Midbrain (tissue), 1 donor: ENCODE measurements at places on chromosomes 1 and 21.

GRCh38 chr1:67429011-67429527 lies 1.1 kb downstream of the SERBP1 start:
- DNase-seq: no peak

GRCh38 chr21:38949070-38949380 lies 143.3 kb downstream of the ETS2 start:
- no peak for DNase-seq

DNA sequence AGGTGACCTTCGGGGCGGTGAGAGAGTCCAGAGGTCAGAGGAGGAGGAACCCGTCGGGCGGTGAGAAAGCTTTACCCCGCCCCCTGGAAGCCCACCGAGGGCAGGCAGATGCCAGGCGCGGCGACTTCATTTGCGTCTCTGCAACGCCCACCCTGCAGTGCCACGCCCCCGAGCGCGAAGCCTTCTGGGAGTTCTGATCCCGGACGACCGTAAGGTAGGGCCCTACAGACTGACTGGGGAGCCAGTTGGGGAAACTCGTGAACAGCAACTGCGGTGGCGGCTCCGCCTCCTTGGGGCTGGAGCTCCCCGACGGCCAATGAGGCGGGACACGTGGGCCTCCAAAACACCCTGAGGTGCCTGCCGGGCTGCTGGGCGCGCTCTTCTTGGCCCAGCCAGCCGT lies 46.0 kb upstream of the EDARADD start:
- DNase-seq: no peak

GRCh38 chr1:8122160-8122476 lies 96.0 kb upstream of the ERRFI1 start:
- no peak for DNase-seq

DNA sequence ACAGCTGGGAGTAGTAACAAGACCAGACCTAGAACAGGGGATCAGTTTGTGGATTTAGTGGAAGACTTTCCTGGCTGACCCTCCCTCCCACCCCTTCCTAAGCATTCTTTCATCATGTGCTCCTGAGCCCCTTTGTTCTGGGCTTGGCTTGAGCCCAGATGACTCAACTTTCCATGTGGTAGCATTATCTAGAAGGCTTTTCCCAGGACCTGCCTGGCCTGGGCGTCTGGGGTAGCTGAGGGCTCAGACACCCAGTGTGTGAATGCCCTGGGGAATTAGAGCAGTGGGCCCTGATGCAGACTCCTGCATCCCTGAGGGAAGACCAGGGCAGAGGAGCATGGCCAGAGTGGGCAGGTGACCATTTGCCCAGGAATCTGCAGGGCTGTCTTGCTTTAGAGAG lies 44.1 kb upstream of the TSPAN2 start:
- no peak for DNase-seq

GRCh38 chr1:245589906-245590305 lies 435.1 kb downstream of the KIF26B start:
- no peak for DNase-seq

GRCh38 chr21:28516021-28516420 lies 476.7 kb downstream of the LTN1 start:
- DNase-seq: no peak

- no peak for DNase-seq
Observed at GRCh38 chr1:24966724-24967346, 36.8 kb upstream of the RUNX3 start.

DNA sequence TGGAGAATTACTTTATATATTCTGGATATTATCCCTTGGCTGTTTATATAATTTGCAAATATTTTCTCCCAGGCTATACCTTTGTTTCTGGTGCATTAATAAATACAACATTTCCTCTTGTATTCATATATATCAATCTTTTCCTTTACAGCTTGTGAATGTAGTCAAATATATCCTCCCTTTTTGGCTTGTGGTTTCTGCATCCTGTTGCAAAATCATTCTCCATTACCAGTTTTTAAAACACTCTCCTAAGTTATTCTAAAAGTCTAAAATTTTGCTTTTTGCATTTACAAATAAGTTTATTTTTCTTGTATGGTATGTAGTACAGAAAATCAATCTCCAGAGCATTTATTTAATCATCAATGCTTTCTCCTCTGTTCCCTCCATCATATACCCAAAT lies 909.4 kb downstream of the ADGRL2 start:
- DNase-seq: no peak

- DNase-seq: no peak
Observed at GRCh38 chr1:111733183-111733991, 5.8 kb downstream of the INKA2 start.

GRCh38 chr1:165485716-165486115 lies 40.8 kb upstream of the RXRG start:
- no peak for DNase-seq

DNA sequence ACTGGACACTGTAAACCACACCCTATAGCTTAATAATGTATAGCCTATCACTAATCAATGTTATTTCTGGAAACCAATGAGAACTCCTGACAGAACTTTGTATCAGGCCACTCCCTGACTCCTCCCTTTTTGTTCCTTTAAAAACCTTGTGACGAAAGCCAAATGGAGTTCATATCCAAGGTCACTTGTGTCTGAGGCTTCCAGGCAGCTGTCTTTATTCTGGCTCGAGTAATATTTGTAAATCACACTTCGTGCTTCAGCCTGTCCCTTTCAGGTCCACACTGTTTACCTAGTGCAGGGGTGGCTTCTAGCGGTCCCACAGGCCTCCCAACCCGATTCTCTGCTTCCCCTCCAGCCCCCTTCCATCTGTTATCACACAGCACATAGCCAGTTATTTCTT lies 16.2 kb upstream of the CAPN9 start:
- no peak for DNase-seq

- no peak for DNase-seq
Observed at GRCh38 chr1:201954263-201955008, 867 bp upstream of the TIMM17A start.

DNA sequence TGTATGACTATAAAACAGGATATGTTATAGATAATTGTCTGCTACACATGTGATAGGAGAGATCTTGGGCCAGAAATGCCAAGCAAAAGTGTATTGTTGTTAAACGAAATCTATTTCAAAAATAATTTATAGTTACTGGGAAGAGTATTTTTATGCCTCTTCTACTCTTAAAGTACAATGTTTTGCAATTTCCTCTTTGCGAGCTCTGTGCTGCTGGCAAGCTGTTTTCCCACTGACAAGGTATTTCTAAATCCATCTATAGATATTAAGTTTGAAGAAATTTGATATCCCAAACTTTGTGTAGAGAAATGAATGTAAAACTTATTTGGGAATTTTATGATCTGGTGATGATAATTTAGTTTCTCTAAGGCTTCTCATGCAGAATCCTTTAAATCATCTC lies 63.3 kb upstream of the PTGFR start:
- no peak for DNase-seq

GRCh38 chr1:222757646-222758268 lies 20.8 kb downstream of the FAM177B start:
- DNase-seq: no peak

DNA sequence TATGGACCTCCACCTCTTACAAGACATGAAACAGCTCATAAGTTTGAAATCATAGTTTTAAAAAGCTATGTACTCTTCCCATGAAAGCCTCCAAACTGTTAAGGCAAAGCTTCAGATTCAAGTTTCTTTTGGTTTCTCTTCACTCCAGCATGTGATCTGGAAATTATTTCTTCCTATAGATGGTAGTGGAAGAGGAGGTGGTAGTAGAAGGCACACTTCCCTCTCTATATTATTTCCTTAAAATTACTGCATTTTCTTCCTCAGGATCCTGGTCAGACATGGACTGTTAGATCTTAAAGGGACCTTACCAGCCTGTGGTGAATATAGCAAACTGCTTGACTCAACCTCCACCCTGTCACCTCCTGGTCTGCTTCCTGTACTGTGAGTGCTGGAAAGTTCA lies 31.9 kb downstream of the NHLH2 start:
- no peak for DNase-seq

DNA sequence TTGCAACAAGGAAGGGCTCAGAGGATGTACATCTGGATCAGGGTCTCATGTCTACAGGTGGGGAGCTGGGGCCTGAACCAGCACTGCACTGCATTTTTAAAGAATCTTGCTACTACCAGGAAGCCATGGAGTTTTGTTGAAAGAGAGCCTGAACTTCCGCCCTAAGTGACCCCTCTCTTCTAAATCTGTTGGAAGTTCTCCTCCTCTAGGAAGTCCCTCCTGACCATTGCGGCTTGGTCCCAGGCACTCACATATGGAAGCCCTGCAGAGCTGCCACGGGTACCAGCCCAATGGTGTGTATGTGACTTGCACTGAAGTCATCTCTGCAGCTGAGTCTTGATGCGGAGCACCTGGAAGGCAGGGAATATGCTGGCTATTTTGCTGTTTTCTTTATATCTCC lies 192.0 kb upstream of the GALNT2 start:
- DNase-seq: no peak

GRCh38 chr1:231241750-231242149 lies 738 bp downstream of the GNPAT start:
- no peak for DNase-seq

DNA sequence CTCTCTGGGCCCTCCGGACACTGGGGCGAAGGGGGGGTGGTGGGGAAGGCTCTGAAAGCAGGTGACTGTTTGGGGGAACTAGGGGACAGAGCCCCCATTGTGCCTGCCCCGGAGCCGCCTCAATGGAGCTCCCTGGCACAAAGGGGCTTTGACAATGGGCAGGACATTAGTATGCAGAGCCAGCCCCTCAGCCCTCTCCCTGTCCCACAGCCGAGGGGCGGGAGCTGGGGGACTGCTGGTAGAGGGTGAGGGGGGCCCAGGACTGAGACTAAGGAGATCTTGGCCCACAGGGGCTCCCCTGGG lies 7.8 kb downstream of the KCNJ10 start:
- DNase-seq: peak; percentile 97

DNA sequence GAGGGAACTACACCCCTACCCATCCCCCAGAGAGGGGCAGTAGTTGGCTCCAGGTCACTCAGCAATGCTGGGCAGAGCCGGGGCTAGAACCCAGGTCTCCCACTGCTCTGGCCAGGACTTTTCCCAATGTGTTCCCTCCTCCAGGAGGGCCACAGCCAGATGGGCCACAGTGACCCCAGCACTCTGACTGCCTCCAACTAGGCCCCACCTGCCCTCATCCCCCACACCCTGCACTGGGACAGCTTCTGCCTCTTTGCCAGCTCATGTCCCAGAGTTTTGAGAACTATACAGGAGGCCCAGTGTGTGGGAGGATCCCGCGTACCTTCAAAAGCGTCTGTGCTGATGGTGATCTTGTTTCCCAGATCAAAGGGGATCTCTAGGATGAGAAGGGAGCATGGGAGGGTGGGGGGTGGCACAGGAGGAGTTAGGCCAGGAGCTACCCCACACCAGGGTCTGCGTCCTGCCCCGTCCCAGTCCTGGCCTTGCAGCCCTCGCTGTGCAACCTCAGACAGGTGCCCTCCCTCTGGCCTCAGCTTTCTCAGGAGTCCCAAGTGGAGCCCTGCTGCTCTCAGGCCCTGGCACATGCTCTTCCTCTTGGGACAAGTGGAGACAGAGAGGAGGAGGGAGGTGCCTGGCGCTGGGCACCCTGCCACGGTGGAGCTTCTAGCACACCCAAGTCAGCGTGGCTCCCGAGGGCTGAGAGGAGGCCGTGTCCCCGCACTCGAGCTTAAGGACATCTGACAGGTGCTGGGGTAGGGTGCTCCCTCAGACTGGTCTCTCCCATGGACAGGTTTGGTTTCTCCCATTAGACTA lies 22.0 kb downstream of the MYOM3 start:
- no peak for DNase-seq

GRCh38 chr1:210464519-210465039 lies 135.9 kb downstream of the HHAT start:
- DNase-seq: no peak

DNA sequence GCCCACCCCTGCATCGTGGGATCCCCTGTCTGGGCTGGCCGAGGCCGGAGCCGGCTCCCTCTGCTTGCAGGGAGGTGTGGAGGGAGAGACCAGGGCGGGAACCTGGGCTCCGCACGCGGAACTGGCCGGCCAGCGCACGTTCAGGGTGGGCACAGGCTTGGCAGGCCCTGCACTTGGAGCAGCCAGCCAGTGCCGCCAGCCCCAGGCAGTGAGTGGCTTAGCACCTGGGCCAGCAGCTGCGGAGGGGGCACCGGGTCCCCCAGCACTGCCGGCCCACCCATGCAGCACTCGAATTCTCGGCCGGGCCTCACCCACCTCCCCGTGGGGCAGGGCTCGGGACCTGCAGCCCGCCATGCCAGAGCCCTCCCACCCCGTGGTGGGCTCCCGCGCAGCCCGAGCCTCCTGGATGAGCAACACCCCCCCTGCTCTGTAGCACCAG lies 422.6 kb downstream of the AMY1C start:
- no peak for DNase-seq

- DNase-seq: no peak
Observed at GRCh38 chr21:44314128-44314527, 14.3 kb downstream of the PFKL start.
